ENCODE measurements at places on chromosomes 5 and 9. TPM values are rescaled to one million over a fixed set of nuclear protein-coding genes. Genes with fewer than 3 reads are reported as not detected.

- no peak for DNase-seq
These were observed 193.1 kb downstream of the DCP2 start for GRCh38 chr5:113169720-113170119.

GRCh38 chr5:161051920-161052500, 200.0 kb upstream of the ATP10B start:
- no peak for DNase-seq

- peak; percentile 92 for DNase-seq
These were observed 18.9 kb downstream of the SQSTM1 start for GRCh38 chr5:179839328-179840256.

DNA sequence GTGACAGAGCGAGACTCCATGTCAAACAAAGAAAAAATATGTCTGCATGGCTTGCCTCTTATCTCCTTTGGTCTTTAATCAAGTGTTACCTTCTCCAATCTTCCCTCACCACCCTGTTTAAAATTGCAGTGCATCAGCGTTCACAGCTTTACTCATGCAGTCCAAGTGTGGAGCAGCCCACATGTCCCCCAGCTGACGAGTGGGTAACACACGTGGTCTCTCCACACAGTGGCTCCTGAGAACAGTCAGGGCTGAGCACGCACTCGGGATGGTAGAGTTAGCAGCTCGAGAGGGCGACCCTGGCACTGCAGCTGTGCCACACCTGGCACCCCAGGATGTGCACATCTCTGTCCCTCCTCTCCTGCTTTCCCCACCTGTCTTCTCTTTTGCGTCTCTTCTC, 25.9 kb upstream of the CFAP157 start:
- no peak for DNase-seq

DNA sequence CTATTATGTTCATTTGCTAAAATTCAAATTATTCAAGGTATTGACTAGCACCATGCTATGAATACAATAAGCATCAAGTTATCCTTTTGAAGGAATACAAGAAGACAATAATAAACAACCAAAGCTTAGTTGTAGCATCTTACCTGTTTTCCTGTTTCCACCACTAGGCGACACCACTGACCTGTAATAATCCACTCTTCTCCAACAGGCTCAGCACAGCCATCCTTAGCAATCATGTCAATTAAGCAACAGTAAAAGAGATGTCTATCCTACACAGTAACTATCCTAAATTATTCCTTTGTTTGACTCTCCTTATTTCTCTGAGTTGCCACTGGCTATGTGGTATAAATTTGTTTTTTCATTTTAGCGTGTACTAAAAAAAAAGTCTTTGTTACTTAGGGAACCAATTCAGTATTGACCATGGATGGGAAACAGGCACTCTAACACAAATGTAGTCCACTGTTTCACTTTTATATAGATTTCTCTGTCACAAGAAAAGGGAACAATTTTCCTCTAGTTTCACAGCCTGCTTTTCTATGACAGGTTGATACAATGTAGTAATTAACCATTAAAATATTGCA, 46.2 kb downstream of the PCA3 start:
- peak; percentile 82 for DNase-seq

- no peak for DNase-seq
These were observed 58.4 kb downstream of the ZNF510 start for GRCh38 chr9:96719521-96719920.

GRCh38 chr9:84811072-84811750, 141.7 kb downstream of the NTRK2 start:
- no peak for DNase-seq

GRCh38 chr5:150653762-150654556, 7.1 kb upstream of the MYOZ3 start:
- no peak for DNase-seq

GRCh38 chr5:147175516-147176097, 59.2 kb upstream of the STK32A start:
- no peak for DNase-seq

- no peak for DNase-seq
These were observed 49.2 kb upstream of the LIFR start for GRCh38 chr5:38605610-38606009.

- DNase-seq: no peak
These were observed 110.8 kb upstream of the ERCC6L2 start for GRCh38 chr9:95764533-95765319.

DNA sequence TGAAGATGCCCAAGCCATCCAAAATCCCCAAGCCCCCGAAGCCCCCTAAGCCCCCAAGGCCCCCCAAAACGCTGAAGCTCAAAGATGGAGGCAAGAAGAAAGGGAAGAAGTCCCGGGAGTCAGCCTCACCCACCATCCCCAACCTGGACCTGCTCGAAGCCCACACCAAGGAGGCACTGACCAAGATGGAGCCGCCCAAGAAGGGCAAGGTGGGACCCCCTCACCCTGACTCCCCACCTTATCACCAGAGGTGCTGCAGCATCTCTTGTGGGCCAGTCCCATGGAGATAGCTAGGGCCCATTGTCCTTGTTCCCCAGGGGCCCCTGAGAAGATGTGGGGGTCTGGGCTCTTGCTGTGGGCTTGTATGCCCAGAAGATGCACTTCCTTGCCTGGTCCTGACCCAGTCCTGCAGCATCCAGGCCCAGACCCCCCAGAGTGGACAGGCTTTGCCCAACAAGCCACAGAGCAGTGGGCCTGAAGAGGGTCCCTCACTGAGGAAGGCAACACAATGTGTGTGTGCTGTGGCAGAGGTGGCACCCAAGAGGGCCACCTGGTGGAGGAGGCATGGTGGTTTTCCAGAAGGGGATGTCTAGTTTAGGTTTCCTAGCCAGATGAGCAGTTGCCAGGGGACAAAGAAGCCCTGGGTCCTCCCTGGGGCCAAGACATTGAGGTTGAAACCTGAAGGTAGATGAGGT, 84.1 kb downstream of the PHF2 start:
- no peak for DNase-seq

- no peak for DNase-seq
These were observed 317.6 kb downstream of the CWC27 start for GRCh38 chr5:65086234-65086890.

- DNase-seq: no peak
These were observed 231.3 kb downstream of the ENC1 start for GRCh38 chr5:74409166-74409706.

DNA sequence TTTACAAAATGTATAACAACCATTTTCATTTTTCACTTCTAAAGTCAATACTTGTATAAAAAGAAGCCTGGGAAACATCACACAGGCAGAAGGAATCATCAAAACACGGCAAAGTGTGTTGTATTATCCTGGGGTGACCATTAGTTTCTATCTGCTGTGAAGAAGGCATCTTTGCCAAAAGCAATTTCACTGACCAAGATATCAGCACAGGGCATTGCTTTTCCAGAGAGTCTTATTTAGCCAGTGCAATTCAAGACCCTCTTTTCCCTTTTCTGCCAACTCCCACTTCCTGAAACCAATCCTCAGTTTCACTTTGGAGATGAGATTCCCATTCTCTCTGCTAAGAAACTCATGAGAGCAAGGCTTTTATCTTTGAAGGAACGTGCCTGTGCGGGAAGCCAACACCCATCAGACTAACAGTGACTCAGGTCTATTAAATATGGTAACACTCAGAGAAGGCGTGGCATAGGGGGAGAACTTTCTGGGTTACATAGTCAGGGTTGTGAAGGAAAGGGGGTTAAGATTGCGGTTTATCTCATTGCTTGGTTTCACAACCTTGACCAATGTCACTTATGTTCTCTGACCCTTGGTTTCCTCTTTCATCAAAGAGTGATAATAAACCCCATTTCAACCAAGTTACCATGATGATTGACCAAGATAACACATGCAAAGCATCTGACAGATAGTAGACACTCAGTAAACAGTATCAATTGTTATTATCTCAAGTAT, 666.9 kb upstream of the KLF4 start:
- DNase-seq: no peak

DNA sequence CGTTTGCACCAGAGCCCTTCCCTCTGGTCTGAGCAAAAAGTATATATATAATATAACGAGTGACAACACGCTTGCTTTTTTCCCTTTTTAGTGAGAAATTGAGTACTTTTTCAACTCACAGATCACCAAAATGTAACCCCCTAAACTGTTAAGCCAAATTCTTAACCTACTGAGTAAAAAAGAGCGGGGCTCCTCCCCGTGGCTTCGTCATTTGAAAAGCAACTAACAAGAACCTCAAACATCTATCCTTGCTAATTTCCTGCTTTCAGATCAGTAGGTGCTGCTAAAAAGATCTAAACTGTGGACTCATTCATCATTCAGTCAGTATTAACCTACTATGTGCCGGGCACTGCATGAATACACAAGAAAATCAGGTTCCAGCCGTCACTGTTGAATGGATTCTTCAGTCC, 1.0 kb upstream of the PTBP3 start:
- DNase-seq: no peak

GRCh38 chr5:53326424-53327153, 153.8 kb upstream of the FST start:
- DNase-seq: peak; percentile 18

DNA sequence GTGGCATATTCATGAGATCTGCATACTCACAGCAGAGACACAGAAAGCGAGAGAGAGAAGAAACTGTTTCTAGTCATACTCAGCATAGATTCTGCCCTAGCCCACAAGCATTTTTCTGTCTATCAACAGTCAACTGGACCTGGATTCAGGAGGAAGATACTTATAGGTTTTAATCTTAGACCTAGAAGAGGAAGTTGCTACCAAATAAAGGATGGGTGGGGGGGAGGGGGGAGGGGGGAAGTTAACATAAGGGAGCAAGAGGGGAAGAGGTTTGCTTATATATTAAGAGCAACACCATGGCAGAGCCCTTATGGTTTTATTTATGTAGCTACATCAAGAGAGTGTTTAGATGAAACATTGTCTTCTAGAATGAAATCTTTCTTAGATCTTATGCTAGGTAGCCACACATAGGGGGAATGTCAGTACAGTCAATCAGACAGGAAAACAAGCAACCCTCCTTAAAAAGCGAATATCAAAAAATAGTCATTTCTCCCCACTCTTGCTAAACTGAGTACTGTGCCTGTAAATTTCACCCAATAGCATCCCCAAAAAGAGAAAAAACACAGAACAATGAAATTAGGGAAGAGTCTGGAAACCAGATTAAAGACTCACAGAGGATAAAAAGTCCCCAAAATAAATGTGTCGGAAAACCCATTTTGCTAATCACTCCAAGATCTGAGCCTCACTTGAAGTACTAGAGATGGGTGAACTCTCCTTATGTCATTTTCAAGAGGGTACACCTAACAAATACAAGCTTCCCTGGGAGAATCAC, 192.7 kb upstream of the NR4A3 start:
- DNase-seq: no peak

- DNase-seq: peak; percentile 55
These were observed 348.5 kb downstream of the BNC2 start for GRCh38 chr9:16521868-16522411.

- DNase-seq: no peak
These were observed 87.9 kb downstream of the FBXL7 start for GRCh38 chr5:15587916-15588315.

- no peak for DNase-seq
These were observed 148.0 kb downstream of the CEMIP2 start for GRCh38 chr9:71620331-71620730.

DNA sequence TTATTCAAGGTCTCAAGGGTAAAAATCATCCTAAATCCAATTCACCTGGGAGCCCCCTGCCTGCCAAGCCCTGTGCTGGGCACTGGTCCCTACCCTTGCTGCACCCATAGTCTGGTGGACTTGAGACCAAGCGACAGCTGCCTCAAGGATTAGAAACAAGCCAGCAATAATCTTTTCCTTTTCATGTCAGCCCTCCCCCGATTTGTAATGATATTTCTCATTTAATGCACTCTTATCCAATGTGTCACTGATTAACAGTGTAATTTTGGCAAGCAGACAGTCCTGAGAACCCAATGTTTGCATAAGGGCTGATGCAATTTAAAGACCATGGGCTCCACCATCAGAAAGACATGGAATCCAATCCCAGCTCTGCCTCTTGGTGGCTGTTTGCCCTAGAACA, 108.9 kb downstream of the ACTL7B start:
- no peak for DNase-seq

DNA sequence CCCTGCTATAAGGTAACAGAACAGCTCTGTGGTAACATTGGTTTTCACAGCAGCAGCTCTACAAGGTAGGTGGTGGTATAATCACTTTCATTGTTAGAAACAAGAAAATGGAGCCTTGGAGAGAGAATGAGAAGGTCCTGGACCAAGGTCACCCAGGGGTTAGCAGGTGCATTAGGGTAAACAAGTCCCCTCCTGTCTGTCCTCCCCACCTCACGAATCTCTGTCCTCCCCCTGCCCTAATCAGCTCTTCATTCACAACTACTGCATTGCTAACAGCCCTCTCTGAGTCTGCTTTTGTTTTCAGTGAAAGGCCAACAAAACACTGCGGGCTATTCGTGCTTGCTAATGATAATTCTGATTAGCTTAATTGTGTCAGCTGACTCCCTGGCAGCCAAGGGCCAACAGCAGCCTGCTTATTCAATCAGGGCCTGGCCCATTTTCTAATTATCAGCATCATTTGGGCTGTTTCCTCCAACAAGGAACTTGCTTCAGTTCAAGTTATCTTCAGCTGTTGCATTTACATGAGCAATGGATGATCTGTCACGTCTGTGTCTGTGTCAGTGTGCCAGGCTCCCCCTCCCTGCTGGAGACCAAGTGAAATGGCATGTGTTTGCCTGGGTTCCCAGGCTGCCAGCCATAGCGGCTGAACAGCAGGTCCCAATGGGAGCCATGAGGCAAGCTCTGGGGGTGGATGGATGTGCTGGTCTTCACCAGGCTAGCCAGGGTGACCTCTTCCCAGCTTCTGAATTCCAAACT, 56.7 kb upstream of the EQTN start:
- no peak for DNase-seq

DNA sequence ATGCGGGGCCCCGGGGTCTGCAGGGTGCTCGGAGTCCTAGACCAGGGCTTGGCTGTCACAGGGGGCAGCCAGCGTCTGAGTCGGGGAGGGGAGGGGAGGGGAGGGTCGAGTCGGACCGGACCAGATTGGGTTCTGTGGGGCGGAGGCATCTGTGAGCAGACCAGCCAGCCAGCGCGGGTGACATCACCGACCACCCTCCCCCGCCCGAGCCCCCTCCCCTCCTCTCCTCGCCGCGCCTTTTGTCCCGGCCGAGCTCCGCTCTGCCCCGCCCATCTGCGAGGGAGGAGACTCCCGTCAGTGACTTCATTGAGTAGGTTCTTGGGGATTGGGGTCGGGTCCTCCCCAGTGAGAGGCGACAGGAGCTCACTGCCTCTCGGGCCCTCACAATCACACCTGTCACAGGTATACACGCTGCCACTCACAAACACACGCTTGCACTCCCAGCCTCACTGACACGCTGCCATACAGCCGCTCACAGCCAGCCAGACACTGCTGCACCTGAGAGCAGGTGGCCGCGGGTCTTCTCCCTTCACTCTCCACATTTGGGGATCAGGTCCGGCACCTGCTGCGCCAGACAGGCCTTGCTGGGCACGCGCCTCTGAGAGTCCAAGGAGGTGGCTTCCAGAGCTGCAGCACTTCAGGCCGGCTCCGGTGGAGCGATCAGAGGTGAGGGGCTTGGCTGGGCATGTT, 546 bp downstream of the DNAJB5 start:
- DNase-seq: peak; percentile 69

GRCh38 chr5:68593211-68593671, 377.7 kb downstream of the PIK3R1 start:
- no peak for DNase-seq

- DNase-seq: no peak
These were observed 192.5 kb downstream of the CDK5RAP2 start for GRCh38 chr9:120387257-120388002.

GALNT12 gene
- total RNA-seq: 7.5 TPM

PIK3R1 gene
- 62.2 TPM for total RNA-seq

PRSS3 gene
- 1.1 TPM for total RNA-seq

PCDHB4 gene
- 1.3 TPM for total RNA-seq

PCDH1 gene
- 8.9 TPM for total RNA-seq

ZFP37 gene
- 0.12 TPM for total RNA-seq

GFRA3 gene
- 0.18 TPM for total RNA-seq

PCDHGA10 gene
- total RNA-seq: 6.6 TPM

ARHGEF28 gene
- 58.8 TPM for total RNA-seq

LHFPL2 gene
- total RNA-seq: 57.1 TPM
